Stimulated activated CD4-positive, alpha-beta T cell treated with anti-CD3 and anti-CD28 coated beads, TNF-alpha, amount 100 ng/mL, for 1 hour (primary cell): ENCODE measurements at places on chromosomes 12 and 14.

DNA sequence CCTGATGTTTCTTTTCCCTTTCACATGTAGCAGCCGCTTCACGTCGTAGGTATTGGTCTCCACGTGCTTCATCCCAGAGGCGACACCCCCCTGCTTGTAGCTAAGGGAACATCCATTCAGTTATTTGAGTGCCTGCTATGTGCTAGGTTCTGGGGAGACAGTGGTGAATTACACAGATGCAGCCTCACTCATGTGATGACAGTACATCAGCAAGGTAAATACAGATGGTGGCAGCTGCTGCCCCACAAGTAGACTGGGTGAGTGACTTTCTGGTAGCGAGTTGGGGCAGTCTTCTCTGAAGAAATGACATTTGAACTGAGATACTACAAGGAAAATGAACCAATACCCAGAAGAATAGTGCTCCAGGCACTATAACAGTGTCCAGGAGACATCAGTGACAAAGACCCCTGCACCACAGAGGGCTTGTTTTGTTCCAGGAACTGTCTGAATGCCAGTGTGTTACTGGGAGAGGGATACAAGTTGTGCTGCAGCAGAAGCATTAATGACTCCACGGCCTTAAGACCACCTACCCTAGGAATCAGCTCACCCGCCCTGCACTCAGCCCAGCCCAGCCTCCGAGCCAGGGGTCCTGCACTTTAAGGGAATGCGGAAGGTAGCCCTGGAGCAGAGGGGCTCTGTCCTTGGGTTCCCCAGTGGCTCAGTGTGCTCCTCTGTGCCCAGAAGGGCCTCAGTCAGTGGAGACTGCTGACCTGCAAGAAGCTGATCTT lies 7.3 kb downstream of the AVIL start:
- DNase-seq, result no peak

DNA sequence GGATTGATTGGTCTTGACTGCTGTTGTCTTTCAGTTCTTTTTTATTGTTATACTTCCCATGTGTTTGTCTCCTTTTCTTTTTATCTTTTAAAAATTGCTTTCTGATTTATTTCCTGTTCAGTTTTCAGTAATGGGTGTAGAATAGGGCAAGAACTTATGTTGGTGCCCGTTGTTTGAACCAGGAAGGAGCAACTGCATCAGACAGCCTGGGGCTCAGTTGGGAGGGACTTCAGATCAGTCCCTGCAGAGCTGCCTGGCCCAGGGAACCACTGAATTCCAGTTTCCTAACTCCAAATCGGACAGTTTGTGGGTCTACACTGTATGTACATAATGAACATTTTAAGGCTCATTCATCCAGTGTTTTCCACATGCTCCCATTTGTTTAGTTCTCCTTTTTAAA lies 64.9 kb downstream of the FBXO34 start:
- DNase-seq, result no peak

DNA sequence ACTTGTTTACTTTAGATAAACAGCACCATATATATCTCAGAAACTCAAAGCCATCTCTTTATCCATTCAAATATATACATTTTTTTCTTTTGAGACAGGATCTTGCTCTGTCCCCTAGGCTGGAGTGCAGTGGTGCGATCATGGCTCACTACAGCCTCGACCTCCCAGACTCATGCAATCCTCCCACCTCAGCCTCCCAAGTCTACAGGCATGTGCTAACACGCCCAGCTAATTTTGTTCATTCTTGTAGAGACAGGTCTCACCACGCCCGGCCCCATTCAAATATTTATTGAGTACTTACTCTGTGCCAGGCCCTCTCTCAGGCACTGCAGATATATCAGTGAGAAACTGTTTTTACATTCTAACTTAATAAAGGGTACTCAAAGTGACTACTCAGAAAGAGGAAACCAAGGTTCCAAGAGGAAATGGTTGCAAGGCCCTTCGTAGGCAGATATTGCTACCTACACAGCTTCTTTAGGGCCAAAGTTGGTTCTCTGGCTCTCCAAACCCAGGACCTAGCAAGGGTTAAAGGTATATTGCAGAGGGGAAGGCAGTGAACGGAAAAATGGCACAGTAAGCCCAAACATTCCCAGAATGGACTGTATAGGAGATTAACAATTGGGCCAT lies 2.9 kb downstream of the ATXN3 start:
- no peak for DNase-seq

GRCh38 chr12:62163368-62163767 lies 96.8 kb upstream of the USP15 start:
- no peak for DNase-seq

GRCh38 chr12:38385486-38385885 lies 68.9 kb downstream of the ALG10B start:
- DNase-seq, result no peak

GRCh38 chr12:24152270-24152669 lies 202.8 kb upstream of the SOX5 start:
- no peak for DNase-seq

DNA sequence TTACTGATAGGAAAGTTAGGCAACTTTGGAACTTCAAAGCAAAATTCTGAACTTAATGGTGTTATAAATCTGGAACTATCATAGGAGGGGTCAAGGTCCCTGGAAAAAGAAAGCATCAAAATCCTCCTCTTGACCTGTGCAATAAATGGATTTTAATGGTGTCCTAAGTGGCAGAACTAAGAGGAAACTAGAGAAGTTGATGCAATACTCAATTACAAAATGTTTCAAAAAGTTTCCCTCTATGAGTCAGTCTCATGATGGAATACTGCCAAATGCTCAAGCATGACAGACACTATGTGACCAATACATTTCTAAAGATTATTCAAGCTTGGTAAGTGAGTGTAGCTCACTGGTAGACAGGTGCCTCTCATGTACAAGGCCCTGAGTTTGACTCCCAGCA lies 47.7 kb upstream of the ERGIC2 start:
- DNase-seq, result no peak

DNA sequence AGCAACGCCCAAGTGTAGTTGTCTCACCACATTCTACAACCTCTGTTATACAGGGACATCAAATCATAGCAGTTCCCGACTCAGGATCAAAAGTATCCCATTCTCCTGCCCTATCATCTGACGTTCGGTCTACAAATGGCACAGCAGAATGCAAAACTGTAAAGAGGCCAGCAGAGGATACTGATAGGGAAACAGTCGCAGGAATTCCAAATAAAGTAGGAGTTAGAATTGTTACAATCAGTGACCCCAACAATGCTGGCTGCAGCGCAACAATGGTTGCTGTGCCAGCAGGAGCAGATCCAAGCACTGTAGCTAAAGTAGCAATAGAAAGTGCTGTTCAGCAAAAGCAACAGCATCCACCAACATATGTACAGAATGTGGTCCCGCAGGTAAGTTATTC lies 123.0 kb downstream of the ARID2 start:
- DNase-seq, result no peak

GRCh38 chr14:100341301-100342031 lies 18.3 kb downstream of the SLC25A47 start:
- DNase-seq, result no peak

DNA sequence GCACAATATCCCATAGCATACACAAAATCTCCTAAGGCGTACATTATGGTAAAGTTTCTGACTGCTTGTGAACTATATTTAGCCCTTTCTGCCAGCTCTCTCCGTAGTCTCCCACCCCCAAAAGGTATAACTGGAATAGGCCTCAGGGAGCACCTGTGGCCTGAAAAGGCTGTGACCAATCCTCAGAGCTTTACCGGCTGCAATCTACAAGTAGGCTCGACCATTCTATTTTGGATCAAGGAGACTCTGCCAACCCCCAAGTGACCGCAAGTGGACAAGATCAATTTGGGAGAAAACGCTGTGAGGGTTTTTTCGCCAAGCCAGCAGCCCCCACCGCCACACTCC lies 1.2 kb downstream of the PPTC7 start:
- no peak for DNase-seq

DNA sequence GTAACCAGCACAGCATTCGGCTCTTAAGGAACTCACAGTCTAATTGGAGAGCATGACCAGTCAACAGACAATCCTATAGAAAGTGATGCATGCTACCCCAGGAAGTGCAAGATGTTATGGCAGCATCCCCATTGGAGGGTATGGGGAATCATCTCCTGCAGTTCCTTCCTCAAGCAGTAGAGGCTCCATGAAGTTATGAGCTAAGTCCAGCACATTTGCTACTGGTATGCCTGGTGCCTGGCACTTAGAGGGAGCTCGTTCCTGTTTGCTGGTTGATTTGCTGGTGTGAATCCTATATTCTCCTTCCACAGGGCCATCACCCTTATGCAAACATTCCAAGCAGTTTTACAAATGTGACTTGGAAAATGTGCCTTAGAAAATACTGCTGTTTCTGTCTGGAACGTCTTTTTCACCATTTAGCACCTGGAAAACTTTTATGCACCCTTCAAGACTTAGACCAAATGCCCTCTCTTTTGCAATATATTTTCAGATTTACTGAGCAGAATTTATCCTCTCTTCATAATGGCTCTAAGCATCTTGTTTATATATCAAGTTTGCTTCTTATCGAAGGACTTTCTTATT lies 136.1 kb upstream of the WSCD2 start:
- no peak for DNase-seq

- DNase-seq, result no peak
Measured at GRCh38 chr14:63512861-63513260, 30.3 kb downstream of the PPP2R5E start.

DNA sequence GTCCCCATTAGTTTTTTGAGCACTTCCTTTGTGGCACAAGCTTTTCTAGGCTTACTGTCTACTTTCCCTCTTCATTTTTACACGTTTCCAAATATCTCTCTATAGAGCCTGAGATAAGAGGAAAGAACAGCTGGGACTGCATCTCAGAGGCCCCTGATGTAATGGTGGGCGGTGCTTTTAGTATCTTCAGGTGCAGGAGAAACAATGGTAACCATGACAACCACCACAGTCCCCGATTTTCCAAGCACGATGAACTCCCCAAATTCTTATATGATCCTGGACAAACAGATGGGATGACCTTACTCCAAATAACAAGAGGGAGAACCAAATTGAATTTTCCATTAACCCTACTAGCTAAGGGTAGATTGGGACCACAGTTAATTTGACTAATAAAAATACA lies 103.3 kb downstream of the AEBP2 start:
- DNase-seq, result no peak

- DNase-seq, result no peak
Measured at GRCh38 chr12:104738776-104739642, 219.1 kb downstream of the SLC41A2 start.

DNA sequence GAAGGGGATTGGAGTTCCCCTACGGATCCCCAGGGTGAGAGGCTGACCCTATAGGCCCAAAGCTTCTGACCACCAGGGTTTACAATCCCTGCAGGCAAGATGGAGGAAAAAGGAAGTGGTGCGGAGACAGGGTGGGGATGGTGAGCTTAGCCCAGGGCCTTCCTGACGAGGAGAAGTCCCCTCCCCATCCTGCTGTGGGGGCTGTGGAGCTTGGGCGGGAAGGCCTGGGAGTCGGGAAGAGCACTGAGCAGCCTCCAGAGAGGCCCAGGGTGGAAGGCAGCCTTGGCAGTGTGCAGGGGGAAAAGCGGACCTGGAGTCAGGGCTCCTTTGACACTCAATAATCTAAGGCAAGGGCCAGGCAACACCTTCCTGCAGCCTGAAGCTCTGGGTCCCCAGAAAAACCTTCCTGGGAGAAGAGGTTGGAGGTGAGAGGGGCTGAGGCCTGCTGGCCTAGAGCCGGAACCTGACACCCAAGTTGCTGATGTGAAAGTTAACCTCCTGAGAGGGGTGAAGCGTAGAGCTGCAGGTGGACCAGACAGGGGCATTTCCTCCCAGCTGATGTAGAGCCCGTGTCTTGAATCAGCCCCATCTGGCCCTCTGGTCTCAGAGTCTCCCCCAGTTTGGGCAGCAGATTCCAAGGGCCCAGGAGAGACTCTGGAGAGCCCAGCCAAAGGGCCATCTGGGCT lies 6.0 kb downstream of the HDAC7 start:
- no peak for DNase-seq

DNA sequence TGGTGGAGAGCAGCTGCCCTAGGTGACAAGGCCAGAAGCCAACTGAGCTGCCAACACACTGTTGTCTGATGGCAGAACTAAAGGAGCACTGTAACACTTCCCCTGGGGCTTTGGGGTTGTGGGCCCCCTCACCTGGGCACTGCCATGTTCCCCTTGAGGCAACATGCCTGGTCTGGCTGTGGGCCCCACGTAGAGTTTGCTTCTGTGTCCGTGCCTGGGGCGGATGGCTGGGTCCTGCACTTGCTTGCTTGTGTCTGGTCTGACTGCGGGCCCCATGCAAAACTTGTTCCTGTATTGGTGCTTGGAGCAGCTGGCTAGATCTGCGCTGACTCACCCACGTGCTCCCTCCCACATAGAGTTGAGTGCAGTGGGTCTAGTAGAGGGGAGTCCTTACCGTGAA lies 78.4 kb downstream of the MNAT1 start:
- no peak for DNase-seq

DNA sequence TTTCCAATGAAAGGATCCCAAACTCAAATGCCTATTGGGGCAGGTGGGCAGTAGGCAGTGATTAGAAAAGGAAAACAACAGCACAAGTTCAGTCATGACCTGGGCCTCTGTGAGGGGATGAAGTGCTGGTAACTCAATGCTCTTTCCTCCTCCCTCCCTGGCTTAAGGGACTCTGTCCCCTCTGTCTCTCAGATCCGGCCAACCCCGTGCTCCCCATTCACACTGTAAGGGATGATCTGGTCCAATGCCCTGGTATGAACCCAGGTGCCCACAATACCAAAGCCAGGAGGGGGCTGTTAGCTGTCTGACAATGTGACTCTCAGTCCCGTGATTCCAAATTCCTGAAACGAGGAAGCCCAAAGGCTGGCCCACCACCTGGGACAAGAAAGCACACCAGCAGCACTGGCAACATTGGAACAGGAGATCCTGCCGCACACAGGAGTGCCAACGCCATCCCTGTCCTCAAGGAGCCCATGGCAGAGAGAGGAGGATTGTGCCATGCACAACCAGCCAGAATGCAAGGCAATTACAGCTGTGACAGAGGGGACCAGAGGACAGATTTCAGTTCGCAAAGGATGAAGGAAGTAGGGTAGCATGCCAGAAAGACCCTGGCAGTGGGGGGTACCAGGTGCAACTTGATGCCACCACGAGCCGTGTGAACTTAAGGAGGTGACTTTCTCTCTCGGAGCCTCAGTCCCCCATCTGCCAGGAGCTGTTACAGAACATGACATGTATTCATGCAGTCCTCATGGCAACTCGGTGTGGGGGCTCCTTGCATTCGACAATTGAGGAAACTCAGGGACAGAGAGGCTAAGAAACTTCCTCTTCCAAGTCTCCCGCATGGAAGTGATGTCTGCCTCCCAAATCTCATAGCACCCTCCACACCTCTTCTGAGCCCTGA lies 37.6 kb downstream of the SERPINA3 start:
- DNase-seq, result no peak

DNA sequence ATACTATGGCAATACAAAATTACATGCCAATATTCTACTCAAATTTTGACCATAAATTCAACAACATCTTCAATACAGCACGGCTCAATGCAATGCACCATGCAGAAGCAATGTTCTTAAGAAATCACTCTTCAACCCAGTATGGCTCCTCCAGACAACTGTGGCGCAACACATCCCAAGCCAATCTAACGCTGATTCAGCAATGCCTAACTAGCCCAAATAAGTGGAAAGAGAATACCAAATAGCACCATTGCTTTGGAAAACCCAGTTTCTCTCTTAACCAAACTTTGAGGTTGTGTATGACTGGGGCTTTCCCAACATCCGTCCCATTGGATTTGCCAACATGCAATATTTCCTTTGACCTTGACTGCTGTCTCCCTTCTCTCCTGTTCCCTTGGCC lies 211.1 kb upstream of the TBX3 start:
- no peak for DNase-seq

- no peak for DNase-seq
Measured at GRCh38 chr12:122793685-122794106, 19.3 kb downstream of the CCDC62 start.

- no peak for DNase-seq
Measured at GRCh38 chr12:86445356-86445755, 189.2 kb upstream of the MGAT4C start.
